ENCODE measurements at places on chromosomes 12 and 14.

- H3K27me3 ChIP-seq: no peaks in the 10 kb centered on the region
- H3K4me3 ChIP-seq: no peak within 1 kb of the TSS
- no peak for DNase-seq
- no peaks in the 10 kb centered on the region for H3K4me1 ChIP-seq
- no peaks in the 10 kb centered on the region for H3K36me3 ChIP-seq
Observed at GRCh38 chr12:91182636-91183455, at the start of gene DCN. DCN (minus strand) TSS chr12:91182817; CDS start chr12:91178552, 4,265 bp downstream.

DNA sequence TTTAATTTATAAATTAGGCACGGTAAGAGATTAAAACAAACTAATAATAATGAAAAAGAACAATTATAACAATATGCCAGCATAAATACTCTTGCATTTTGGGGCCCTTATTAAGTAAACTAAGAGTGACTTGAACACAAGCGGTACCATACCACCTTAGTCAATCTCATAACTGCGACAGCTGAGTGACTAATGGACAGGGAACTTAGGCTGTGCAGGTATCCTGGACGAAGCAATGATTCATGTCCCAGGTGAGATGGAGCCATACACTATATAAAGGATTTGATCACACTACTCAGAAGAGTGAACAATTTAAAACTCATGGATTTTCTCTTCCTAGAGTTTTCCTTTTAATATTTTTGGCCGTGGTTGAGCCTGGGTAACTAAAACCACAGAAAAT is 4.3 kb downstream of the KLRC4 start:
- peaks cover 6% of the 10 kb centered on the region for H3K4me1 ChIP-seq
- no peak overlapping the region for H3K27ac ChIP-seq
- no peak for DNase-seq

DNA sequence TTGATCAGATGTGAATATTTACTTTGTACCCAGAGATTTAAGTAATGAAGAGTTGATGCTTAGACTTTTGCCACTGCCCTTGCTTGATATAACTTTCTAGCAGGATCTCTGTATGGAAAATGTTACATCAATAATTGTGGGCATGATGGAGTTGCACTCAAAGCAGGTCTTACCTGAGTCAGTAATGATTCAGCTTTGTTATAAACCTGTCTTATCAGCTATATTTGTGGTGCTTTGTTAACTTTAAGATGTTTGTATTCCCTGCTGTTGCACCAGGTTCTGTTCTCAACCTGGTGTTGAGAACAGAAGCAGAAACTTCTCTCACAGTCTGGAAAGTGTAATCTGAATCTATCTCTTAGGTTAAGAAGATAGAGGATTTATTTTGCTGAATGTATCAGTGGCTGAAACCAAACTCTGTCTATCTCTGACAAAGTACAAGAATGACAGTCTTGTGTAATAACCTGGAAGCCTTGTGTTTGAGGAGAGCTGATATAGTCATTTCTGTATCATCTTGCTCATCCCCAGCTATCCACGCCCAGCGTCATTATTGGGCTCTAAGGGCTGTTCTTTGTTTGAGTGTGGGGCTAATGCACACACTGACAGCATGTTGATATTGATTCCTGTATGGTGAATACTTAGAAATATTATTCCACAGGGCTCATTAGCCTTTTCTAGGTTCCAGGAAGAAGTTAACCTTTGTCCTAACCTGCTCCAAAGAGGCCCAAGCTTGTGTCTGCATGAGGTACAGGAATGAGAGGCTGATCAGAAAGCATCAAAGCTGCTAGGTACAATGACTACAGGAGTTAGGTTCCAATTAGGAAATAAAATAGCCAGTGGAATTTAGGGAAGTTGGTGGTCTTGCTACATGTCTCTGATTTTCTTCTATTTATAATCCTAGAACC is 3.6 kb downstream of the AKAP6 start:
- H3K4me1 ChIP-seq: no peaks in the 10 kb centered on the region
- no peak overlapping the region for H3K4me3 ChIP-seq
- no peak for DNase-seq
- H3K27ac ChIP-seq: no peak overlapping the region

- no peak overlapping the region for H3K27ac ChIP-seq
- peaks cover 7% of the 10 kb centered on the region for H3K36me3 ChIP-seq
- no peak overlapping the region for H3K4me3 ChIP-seq
- peaks cover 4% of the 10 kb centered on the region for H3K27me3 ChIP-seq
Observed at GRCh38 chr14:75934998-75935628, 46.7 kb downstream of the TGFB3 start.

DNA sequence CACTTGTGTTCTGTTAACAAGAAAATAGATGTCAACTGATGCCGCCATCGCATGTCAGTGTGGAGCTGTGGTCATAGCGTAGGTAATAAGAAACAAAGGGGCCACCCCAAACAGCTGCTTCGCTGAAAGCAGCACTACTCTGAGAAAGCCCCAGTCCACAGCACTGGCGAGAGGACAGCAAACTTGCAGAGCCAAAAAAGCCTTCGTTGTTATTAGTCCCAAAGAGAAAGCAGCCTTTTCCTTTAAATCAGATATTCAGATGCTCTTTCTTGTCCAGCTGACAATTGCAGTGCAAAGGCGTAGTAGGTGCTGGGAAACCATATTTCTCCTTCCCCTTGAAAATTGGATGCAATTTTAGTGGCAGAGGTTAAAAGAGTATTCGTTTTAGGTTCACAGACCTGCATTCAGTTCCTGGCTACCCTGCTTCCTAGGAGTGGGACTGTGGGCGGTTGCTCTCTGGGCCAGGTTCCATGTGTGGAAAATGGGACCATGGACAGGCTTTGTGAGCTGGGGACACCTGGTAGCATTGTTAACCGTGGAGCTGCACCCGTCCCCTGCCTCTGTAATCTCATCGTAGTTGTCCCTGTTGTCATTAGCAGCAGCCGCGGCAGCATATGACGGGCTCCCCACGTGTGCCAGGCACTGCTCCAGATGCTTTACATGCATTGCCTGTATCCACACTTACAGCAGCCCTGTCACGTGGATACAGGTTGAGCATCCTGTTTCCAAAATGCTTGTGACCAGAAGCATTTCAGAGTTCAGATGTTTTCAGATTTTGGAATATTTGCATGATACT is 54.2 kb downstream of the ELK3 start:
- H3K27me3 ChIP-seq: peaks cover 31% of the 10 kb centered on the region
- H3K4me1 ChIP-seq: peaks cover 64% of the 10 kb centered on the region
- H3K4me3 ChIP-seq: peak overlapping the region; percentile 74
- peaks cover 71% of the 10 kb centered on the region for H3K36me3 ChIP-seq

- peaks cover 15% of the 10 kb centered on the region for H3K36me3 ChIP-seq
- no peak overlapping the region for H3K27ac ChIP-seq
- H3K4me1 ChIP-seq: peaks cover 3% of the 10 kb centered on the region
- no peak overlapping the region for H3K4me3 ChIP-seq
Observed at GRCh38 chr14:71514941-71515919, 417.0 kb upstream of the RGS6 start.

- H3K27me3 ChIP-seq: peaks cover 2% of the 10 kb centered on the region
- no peak overlapping the region for H3K27ac ChIP-seq
Observed at GRCh38 chr12:6026998-6027397, 81.9 kb upstream of the ANO2 start.

- no peak overlapping the region for H3K27ac ChIP-seq
- H3K4me1 ChIP-seq: no peaks in the 10 kb centered on the region
- no peaks in the 10 kb centered on the region for H3K27me3 ChIP-seq
- H3K36me3 ChIP-seq: no peaks in the 10 kb centered on the region
Observed at GRCh38 chr12:84043355-84043754, 869.2 kb downstream of the SLC6A15 start.

DNA sequence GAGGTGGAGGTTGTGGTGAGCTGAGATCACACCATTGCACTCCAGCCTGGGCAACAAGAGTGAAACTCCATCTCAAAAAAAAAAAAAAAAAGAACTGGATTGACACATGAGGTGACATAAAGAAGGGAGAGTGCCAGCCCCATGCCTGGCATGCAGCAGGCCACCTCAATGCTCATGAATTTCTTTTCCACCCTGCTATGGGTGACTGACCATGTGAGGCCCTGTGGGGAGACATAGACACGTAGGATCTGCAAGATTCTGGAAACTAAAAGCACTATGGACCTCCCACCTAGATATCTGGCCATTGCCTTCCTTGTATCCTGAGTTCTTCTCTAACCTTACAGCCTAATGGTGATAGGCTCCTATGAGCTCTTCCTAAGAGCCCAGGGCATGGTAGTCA is 5.6 kb upstream of the ACTN1 start:
- H3K4me3 ChIP-seq: no peak overlapping the region
- DNase-seq: no peak
- H3K36me3 ChIP-seq: no peaks in the 10 kb centered on the region
- peaks cover 14% of the 10 kb centered on the region for H3K4me1 ChIP-seq
- peaks cover 11% of the 10 kb centered on the region for H3K27me3 ChIP-seq
- no peak overlapping the region for H3K27ac ChIP-seq

DNA sequence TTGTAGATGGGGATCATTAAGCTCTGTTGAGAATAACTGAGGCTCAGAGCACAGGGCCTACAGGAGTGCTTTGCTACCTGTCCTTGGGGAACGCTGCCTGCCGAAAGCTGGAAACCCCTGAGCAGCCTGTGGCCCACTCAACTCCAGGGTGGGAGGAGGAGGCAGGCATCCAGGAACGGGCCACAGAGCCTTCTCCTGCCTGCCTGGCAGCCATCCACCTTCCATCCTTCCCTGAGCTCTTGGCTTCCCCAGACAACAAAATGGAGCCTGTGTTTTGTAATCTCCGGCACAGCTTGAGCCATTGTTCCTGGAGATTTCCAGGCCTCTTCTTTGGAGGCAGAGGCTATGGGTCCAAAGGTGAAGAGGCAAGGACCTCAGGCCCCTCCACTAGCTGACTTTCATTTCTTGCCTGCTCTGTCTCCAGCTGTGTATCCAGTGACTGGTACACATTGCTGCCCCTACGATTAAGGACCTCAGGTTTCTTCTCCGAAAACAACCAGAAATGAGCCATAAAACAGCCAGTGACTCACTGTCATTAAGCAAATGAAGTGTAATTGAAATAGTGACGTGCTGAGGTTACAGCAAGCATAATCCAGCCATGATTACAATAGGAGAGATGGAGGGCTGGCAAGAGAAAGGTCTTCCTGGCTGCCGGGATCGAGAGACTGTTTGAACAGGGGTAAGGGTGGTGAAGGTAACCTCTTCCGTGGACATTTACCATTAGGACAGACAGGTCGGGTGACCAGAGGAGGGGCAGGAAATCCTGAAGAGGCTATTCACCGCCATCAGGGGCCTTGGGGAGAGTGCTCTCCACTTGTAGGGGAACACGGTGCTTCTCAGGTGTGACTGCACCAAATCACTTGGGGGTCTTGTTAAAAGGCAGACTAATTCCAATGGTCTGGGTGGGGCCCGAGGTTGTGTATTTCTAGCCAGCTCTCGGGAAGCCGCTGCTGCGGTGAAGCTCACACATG is 56.3 kb upstream of the KCNA5 start:
- no peak overlapping the region for H3K4me3 ChIP-seq
- no peak for DNase-seq
- H3K36me3 ChIP-seq: no peaks in the 10 kb centered on the region
- no peaks in the 10 kb centered on the region for H3K4me1 ChIP-seq
- no peak overlapping the region for H3K27ac ChIP-seq

- H3K27me3 ChIP-seq: no peaks in the 10 kb centered on the region
- H3K4me3 ChIP-seq: peak overlapping the region; percentile 98
- H3K27ac ChIP-seq: peak overlapping the region; percentile 89
- DNase-seq: no peak
Observed at GRCh38 chr14:36320897-36321381, 502 bp upstream of the MBIP start.

- no peaks in the 10 kb centered on the region for H3K27me3 ChIP-seq
- H3K4me3 ChIP-seq: no peak overlapping the region
- H3K4me1 ChIP-seq: no peaks in the 10 kb centered on the region
- no peak for DNase-seq
- H3K27ac ChIP-seq: no peak overlapping the region
- H3K36me3 ChIP-seq: no peaks in the 10 kb centered on the region
Observed at GRCh38 chr14:67018720-67019119, 170.5 kb upstream of the GARIN2 start.

GRCh38 chr14:35482994-35483515 is 50.9 kb upstream of the INSM2 start:
- no peak for DNase-seq
- H3K4me1 ChIP-seq: peaks cover 6% of the 10 kb centered on the region
- H3K27ac ChIP-seq: peak overlapping the region; percentile 9

- H3K4me1 ChIP-seq: peaks cover 2% of the 10 kb centered on the region
- DNase-seq: no peak
- H3K27ac ChIP-seq: no peak overlapping the region
- H3K4me3 ChIP-seq: no peak overlapping the region
- peaks cover 3% of the 10 kb centered on the region for H3K36me3 ChIP-seq
Observed at GRCh38 chr12:51334764-51335163, 10.8 kb upstream of the BIN2 start.

- peak within 1 kb of the TSS; percentile 94 for H3K4me3 ChIP-seq
- H3K27me3 ChIP-seq: peaks cover 19% of the 10 kb centered on the region
- H3K27ac ChIP-seq: peak within 1 kb of the TSS; percentile 61
- peaks cover 46% of the 10 kb centered on the region for H3K36me3 ChIP-seq
- peaks cover 29% of the 10 kb centered on the region for H3K4me1 ChIP-seq
- DNase-seq: peak; percentile 84
Observed at GRCh38 chr12:6867413-6868210, at the start of gene TPI1. TPI1 (plus strand) TSS chr12:6867531; CDS start chr12:6867567, 36 bp downstream.

GRCh38 chr12:92803903-92804302 is 101.1 kb downstream of the PLEKHG7 start:
- no peaks in the 10 kb centered on the region for H3K27me3 ChIP-seq
- no peak overlapping the region for H3K4me3 ChIP-seq
- H3K36me3 ChIP-seq: peaks cover 7% of the 10 kb centered on the region
- no peaks in the 10 kb centered on the region for H3K4me1 ChIP-seq

GRCh38 chr12:53197011-53197640 is 9.9 kb downstream of the ITGB7 start:
- H3K27me3 ChIP-seq: peaks cover 22% of the 10 kb centered on the region
- peaks cover 13% of the 10 kb centered on the region for H3K4me1 ChIP-seq
- DNase-seq: no peak

- DNase-seq: no peak
- H3K27me3 ChIP-seq: peaks cover 21% of the 10 kb centered on the region
- no peaks in the 10 kb centered on the region for H3K4me1 ChIP-seq
- no peak overlapping the region for H3K27ac ChIP-seq
- no peak overlapping the region for H3K4me3 ChIP-seq
Observed at GRCh38 chr12:132373901-132374611, 44.7 kb upstream of the GALNT9 start.

DNA sequence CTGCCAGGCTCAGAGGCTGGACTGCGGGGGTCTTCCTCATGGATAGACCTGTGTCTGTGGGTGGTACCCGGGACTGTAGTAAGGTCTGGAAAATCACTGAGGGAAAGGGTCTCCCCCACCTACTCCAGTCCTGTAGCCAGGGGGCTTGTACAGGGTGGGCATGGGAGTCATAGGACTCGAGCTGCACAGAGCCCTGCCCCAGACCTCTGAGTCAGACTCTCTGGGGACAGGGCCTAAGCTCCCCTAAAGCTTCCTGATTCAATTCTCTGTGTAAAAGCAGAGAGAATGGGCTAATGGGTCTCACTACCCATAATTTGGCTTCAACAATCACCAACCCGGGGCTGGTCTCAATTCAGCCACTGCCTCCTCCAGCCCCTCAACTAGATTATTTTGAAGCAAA is 27.0 kb downstream of the LRTM2 start:
- DNase-seq: no peak
- no peaks in the 10 kb centered on the region for H3K4me1 ChIP-seq
- no peaks in the 10 kb centered on the region for H3K36me3 ChIP-seq
- peaks cover 4% of the 10 kb centered on the region for H3K27me3 ChIP-seq

Data from endothelial cell (in vitro differentiated cells).